ENCODE measurements at places on chromosomes 12 and 14.

GRCh38 chr12:44157359-44157758 is 321.5 kb downstream of the TMEM117 start:
- DNase-seq, result no peak

DNA sequence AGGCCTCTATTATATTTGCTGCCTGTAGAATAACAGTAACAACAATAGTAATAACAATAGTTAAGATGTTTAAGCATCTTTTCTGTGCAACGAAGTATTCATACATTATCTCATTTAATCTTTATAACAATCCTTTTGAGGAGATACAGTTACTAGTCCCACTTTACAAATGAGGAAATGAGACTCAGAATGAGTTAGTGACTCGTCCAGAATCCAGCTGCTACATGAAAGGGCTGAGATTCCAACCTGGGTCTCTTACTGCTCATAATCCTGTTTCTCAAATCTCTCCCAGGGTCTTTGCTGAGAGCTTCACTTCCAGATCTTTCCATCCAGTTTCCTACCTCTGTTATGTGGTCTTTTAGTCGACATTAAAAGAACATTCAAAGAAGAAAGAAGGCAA is 173.7 kb upstream of the TMPO start:
- no peak for DNase-seq

DNA sequence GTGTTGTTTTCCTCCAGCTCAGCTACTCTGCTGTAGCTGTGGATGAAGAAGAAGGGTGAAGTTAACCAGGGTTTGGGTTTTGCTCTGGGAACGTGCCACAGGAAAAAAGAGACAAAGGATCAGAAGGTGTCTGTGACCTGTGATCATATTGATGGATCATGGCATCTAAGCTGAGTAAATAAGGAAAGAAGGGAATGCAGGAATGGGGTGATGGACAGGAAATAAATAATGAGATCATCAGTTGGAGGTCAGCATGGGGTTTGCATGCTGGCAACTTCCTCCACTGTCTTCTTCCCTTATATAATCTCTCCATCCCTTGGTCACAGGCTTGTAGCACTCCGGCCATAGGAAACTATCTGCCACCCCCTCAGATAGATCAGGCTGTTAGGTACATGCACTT is 430.3 kb upstream of the PDE3A start:
- no peak for DNase-seq

DNA sequence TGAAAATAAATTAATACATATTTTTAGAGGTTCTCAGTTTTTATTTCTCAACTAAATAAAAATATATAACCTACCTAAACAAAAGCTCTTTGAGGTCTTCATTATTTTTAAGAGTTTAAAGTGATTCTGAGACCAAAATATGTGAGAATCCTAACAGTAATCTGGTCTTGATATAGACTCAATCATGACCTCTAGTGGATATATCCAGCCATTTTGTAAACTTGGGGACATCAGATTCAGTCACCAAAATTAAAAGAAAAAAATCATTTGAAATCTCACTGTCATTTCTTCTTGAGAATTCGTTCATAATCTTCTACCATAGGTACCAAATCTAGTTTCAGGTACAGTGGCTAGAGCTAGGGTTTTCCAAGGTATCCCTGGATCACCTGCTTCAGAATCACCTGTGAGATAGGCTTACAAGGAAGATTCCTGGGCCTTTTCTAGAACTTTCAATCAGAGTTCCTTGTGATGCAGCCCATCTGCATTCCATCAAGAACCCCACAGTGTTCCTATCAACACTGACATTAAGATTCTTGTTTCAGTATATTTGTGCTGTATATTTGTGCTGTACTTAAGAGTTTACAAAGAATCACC is 214.9 kb downstream of the ADAMTS20 start:
- DNase-seq, result no peak

GRCh38 chr14:93219103-93219726 is 12.2 kb downstream of the UBR7 start:
- DNase-seq, result peak; percentile 46

- DNase-seq, result no peak
These were observed 286.3 kb upstream of the ATP2B1 start for GRCh38 chr12:89994911-89995310.

- DNase-seq, result no peak
These were observed 220.5 kb downstream of the SLC6A15 start for GRCh38 chr12:84692071-84692470.

- DNase-seq, result peak; percentile 18
These were observed 2.6 kb upstream of the ATN1 start for GRCh38 chr12:6925239-6925539.

DNA sequence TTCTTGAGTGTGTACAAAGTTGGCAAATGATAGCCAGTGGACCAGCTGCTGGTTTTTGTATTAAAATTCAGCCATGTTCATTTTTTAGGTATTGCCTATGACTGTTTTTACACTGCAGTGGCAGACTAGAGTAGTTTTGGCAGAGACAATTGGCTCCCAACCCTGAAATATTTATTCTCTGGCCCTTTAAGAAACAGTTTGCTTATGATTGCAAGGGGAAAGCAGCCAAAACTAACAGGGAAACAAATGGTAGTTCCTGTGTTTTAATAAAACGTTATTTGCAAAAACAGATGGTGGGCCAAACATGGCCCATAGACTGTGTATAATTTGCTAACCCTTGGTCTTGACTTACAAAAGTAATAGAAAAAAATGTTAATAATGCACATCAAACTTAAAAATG is 110.2 kb downstream of the ALX1 start:
- no peak for DNase-seq

- no peak for DNase-seq
These were observed 27.0 kb downstream of the SENP1 start for GRCh38 chr12:48078901-48079300.

- DNase-seq, result no peak
These were observed 3.3 kb downstream of the FAR2 start for GRCh38 chr12:29152223-29152868.

DNA sequence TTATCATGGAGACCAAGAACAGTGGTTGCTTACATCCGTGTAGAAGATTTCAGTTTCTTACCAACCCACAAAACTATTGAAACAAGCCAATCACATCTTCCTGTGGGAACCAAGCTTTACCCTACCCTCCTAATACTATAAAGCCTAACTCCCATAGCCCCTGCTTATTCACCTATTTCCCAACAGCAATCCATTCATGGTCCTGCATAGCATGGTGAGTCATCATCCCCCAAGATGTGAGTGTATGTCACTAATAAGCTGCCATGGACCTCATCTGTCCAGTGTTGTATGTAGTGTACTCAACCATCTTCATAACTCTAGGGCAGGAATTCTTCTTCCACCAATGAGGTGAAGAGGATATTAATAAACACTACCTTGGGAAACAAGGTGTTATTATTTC is 1620.4 kb upstream of the FLRT2 start:
- DNase-seq, result no peak
